ENCODE measurements at places on chromosomes 7 and 10.

DNA sequence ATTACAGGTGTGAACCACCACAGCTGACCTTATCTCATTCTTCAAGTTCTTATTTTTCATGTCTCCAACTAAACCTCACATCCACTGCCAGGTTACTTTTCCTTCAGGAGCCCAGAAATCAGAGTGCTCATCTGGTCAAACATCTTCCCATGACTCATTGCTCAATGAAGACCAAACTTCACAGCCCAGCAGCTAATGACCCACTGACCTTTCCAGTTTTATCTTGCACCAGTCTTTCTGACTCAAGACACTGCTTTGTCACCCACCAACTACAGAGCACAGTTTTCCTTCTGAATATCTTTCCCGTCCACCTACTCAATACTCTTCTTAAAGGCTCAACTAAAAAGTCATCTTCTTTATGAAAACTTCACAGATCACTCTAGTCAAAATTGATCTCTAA, 245.1 kb downstream of the CHCHD3 start:
- peak; percentile 7 for DNase-seq

DNA sequence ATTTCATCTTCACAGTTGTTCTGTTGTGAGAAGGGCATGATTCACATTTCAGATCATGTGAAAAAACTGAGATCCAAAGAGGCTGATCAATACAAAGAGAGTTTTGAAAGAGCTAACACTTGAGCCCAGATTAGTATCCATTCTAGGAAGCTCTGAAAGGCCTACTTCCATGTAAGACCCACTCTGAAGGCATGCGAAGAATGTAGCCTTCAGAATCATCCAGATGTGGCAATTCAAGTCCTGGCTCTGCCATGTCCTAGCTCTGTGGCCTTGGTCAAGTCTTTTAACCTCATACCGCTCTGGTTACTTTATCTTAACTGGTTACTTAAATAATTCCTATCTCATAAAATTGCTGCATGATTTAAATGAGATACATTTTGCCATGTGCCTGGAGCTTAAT, 111.1 kb downstream of the FZD1 start:
- no peak for DNase-seq

DNA sequence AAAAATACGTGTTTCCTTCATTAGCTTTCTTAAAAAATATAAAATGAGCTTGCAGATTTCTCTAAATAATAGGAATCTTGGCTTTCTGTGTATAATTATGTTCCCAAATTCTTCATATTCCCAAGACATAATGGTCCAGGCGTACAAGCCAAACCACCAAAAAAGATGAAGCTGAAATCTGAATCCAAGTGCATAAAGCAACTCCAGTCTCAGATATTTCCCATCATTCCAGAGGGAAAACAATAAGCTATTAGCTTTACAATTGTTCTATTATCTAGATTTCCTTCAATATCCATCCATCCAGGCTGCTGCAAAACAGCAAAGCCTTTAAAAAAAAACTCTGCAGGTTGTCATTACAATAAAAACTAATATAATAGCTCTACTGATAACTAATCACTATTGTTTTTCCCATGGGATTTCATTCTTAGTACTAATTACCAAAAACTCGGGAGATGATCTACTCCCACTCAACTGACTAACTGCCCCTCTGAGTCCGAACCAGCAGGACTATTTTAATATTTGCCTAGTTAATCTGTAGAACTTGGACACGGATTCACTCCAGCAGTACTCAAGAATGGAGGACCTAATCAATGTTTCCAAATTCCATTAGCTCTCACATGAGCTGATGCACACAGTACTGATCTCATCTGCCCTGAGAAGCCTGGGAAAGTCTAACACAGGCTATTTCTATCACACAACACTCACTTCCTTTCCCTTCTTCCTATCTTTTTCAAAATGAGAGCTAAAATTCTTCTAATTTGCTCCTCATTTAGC, 108.9 kb upstream of the ASAH2 start:
- DNase-seq: peak; percentile 67

DNA sequence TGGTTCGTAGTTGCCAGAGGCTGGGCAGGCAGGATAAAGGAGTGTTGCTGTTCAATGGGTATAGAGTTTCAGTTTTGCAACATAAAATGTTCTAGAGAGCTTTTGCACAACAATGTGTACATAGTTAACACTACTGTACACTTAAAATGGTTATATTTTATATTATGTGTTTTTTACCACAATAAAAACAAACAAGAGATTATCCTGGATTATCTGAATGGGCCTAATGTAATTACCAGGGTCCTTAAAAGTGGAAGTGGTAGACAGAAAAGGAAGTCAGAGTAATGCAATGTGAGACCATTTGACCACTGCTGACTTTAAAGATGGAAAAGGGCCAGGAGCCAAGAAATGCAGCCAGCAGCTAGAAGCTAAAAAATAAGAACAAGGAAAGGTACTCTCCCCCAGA, 159.7 kb downstream of the SGMS1 start:
- no peak for DNase-seq

- DNase-seq: no peak
These were observed 35.5 kb downstream of the RAB19 start for GRCh38 chr7:140439359-140439758.

DNA sequence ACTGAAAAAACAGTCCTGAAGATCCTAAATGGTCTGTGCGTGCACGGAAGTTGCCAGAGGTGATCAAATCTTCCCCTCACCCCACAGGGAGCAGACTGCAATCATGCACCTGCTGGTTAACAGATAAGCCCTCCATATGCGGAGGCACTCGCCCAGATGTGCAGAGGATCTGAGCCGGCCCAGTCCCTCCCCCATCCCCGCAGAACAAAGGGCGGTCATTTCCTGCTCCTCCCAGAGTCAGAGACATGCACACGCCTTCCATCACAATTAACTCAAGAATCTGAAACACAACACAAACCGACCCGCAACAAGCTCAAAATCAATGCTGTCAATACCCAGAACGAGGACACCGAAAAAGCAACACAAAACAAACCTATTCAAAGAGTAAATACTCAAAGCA, 24.2 kb downstream of the CRTAC1 start:
- DNase-seq: no peak

DNA sequence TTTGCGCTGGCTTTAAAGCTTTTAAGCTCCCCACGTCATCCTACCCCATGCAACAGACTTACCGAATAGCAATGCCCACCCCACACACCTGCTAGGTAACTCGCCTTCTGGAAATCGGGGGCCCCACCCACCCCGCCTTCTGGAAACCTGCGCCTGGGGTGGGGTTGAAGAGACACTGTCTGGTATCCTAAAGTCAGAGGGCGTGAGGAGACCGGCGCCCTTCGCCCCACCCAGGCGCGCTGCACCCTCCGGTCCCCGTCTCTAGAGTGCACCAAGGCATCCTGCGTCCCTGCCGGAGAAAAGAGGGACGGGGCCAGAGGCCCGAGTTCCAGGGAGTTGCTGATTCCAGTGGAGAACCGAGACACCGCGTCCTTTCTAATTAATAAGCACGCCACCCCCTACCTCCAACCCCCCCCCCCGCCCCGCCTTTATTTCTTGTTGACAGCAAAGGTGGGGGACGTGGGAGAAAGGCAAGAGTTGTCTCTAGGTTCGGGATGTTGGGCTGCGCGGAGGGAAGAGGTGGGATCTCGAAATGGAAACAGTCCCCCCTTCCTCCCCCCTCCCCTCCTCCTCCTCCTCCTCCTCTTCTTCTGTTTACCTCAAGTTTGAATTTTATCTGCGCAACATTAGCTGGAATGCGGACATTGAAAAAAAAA, 220.9 kb upstream of the MKLN1 start:
- no peak for DNase-seq

DNA sequence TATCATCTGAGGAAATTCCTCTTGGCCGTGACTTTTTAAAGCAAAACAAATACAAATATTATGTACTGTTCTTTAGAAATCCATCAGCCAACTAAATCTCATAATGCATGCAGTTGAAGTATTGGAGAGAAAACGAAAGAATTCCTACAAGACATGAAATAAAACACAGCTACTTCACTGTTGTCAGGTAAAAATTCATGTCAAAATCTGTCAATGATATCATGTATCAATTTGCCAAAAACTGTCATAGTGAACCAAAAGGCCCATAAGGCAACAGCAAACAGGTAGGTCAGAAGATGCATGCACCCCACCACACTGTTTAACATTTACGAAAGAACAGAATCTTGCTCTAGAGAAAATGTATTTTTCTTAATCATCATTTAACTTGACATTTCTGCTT, 2.3 kb downstream of the GPR22 start:
- no peak for DNase-seq

DNA sequence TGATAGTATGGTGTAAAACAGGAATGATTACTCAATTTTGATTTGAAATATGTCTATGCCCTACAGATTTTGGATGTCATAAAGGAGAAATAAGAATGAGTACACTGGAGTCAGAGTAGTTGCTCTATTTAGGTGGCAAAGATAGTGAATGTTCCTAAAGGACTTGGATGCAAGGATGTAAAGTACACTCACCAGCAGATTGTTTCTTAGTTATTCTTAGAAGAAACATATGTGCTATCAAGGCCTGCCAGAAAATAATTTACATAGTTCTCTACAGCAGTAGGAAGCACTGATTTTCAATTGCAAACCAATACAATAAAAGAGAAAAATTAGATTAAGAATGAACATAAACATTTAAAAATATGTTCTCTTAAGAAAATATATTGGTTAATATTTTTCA, 259.4 kb downstream of the PPP1R3A start:
- DNase-seq: no peak

DNA sequence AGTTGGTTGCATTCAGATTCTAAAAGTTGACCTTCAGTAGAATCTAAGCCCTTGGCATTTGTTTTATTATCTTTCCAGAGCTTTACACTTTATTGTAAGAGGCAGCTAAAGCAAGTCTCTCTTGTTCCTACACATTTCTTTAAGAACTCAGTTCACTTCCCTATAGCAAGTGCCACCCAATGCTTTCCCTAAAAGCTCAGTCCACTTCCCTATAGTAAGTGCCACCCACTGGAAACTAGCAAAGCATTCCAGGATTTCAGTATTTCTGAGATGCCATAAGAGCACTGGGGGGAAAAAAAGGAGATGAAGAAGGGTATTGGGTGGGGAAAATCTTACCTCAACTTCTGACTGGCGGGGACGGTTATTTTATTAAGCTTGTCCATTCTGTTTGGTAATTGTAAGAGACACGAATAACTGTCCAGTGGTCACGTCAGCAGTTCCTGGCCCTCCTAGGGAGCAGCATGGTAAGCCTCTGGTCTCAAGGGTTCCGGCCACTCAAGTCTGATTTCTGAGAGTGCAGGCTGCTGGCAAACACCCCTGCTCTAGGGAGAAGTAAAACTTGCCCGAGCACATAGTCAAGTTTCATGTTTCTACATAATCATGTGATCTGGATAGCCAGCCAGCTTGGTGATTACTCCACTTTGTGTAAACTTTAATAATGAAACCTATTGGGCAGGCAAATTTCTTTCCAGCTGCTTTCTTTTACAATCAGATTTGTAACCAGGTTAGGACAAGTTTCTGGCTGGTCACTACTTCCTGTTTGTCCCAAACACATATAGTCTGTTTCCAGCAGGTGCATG, at the start of gene BLNK:
BLNK (minus strand) TSS at position 554 of the 800 bp plus-strand sequence; CDS start at position 383, 171 bp downstream.
- DNase-seq: peak; percentile 31

DNA sequence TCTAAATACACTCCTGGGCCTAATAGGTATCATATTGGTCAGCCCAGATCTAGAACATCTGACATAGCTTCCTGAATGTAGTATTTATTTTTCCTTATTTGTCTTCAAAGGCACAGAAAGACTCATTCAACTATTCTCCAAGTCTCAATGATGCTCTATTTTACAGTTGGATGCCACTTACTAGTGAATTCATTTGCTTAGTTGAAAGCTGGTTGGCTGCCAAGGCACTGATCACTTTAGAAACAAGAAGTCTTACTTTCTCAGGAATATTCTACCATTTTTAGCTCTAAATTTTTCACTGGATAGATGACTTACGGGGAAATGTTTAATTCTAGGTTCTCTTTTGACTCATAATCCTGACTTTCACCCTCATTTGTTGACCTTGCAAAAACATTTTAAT, 863.4 kb downstream of the SORCS1 start:
- no peak for DNase-seq

DNA sequence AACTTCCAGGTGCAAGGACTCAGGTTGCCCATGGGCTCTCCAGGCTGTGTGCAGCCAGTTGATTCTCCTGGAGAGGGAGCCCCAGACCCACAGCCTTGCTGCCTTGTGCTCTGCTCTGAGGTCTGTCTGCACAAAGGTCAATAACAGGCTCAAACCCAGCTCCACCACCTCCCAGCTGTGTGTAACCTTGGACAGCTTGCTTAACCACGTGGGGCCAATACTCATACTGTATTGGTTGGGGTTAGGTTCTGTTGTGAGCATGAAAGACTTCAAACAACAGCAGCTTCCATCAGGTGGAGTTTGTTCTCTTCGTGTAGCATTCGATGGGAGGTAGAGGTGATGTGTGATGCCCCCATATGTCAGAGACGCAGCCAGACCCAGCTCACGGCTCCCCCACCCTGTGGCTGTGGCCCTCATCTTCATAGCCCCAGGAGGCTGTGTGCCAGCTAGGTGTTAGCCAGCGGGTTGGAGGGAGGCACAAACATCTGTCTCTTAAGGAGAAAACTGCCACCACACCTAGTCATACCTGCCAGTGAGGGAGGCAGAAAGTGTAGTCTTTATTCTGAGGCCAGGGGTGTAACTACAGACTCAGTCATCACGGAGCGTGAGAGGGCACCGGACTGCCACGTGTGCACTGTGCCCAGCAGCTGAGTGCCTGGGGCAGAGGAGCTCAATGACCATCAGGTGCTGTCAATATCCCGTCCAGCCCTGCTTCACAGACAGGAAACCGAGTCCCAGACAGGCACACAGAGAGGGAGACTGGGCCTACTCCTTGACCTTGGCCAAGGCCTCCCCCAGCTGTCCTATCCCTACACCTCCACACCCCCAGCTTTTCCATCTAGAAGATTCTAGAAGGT, 8.1 kb upstream of the POLD2 start:
- no peak for DNase-seq

GRCh38 chr7:83468251-83468739, 180.6 kb downstream of the SEMA3E start:
- peak; percentile 82 for DNase-seq

DNA sequence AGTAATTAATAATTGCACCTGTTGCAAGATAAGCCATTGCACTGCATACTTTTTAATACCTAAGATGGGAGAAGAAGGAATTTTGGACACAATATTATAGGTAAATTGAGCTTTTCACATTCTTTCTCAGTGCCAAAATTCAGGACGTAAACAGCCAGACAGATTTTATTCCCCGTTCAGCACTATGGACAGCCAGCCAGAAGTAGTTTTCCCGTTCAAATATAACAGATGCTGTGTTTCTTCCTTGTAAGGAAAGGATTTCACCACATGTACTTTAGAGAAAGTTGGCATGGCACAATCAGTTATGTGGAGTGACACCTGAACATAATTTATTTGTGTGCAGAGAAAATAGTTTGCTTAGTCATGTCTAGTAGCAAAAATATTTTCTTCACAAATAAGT, 34.8 kb downstream of the SEMA3E start:
- no peak for DNase-seq

DNA sequence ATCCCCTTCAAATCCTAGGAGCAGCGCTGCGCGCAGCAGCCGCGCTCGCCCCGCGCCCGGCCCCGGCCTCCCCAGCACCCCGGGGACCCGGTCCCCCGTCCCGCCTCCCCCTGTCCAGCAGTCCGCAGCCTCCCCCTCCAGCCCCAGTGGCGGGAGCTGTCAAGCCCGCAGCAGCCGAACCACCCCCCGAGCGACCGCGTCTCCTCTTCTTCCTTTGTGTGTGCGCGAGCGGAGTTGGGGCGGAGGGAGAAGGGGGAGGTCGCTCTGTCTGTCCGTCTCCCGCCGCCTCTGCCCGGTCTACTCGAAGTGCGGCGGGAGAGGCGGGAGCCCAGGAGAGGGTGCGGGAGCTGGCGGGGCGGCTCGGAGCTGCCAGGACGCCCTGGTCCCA, 375 bp upstream of the CHN2 start:
- DNase-seq: peak; percentile 6

Measured in AG08396 (cell line).